ENCODE measurements at places on chromosomes 2 and 18.

GRCh38 chr18:61883547-61883946 is 9.3 kb downstream of the RNF152 start:
- DNase-seq = no peak

- no peak for DNase-seq
Measured at GRCh38 chr18:48749768-48750167, 201.0 kb downstream of the SMAD7 start.

- no peak for DNase-seq
Measured at GRCh38 chr2:3522961-3523421, 3.7 kb upstream of the ADI1 start.

DNA sequence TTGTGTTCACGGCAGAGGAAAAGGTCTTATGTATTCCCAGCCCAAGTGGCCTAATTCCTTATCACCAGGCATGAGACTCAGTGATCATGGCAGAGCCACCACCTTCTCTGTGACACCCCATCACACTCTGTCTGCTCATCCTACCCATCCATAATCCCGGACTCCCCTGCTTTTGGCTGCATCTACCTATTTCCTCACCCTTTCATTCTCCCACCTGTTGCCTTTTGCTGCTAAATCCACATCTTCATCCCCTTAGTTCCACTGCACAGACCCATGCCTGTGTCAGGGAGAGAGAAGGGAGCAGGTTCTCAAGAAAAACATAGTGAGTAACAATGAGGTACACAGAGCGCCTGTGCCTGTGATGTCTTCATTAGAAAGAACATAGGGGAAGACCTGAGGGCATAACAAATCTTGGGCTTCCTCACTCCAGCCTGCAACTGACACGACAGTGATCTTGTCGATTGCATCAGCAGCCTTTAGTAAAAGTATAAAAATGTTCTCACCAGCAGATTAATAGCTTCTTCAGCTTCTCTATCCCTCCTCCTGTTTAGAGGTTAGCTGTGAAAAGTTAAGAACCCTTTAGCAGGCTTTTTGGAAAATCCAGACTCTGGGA is 246.5 kb upstream of the SPRED2 start:
- no peak for DNase-seq

DNA sequence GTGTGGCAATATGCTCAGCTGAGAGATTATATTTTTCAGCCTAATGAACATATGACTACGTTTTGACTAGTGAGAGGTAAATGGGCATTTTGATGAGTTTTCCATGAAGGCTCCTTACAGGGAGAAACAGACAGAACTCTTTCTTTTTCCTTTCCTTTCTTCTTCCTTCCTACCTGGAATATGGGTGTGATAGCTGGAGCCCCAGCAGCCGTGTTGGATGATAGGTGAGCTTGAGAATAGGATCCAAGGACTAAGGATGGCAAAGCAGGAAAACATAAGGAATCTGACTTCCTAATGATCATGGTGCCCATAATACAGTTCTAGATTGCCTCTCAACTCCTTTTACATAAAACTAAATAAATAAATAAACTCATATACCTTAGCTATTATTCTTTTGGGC is 124.0 kb downstream of the MAIP1 start:
- DNase-seq = no peak

- no peak for DNase-seq
Measured at GRCh38 chr18:35131387-35132020, 90.3 kb downstream of the MAPRE2 start.

DNA sequence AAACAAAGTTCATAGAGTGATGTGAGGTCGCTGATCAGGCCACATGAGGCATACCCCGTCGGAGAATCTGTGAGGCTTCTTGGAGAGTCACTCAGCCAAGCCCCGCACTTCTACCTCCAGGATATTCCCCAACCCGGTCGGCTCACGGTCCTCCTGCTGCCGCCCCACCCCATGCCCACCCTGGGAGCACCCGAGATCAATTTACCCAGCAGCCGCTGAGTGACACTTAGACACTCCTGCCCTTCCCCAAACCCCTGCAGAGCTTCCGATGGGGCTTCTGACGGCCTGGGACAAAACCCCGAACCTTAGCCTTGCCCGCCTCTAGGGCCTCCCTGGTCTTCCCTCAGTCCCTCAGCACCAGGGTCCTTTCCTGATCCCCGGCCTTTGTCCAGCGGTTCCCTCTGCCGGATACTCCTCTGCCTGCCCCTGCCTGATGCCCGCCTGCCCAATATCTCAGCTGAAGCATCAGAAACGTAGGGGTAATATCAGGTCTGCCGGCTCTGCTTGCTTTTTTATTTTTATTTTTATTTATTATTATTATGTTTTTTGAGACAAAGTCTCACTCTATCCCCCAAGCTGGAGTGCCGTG is 18.9 kb upstream of the OTOS start:
- no peak for DNase-seq

GRCh38 chr2:178025551-178026185 is 46.9 kb downstream of the PDE11A start:
- no peak for DNase-seq

- DNase-seq = no peak
Measured at GRCh38 chr18:70310560-70311320, 21.9 kb downstream of the SOCS6 start.

DNA sequence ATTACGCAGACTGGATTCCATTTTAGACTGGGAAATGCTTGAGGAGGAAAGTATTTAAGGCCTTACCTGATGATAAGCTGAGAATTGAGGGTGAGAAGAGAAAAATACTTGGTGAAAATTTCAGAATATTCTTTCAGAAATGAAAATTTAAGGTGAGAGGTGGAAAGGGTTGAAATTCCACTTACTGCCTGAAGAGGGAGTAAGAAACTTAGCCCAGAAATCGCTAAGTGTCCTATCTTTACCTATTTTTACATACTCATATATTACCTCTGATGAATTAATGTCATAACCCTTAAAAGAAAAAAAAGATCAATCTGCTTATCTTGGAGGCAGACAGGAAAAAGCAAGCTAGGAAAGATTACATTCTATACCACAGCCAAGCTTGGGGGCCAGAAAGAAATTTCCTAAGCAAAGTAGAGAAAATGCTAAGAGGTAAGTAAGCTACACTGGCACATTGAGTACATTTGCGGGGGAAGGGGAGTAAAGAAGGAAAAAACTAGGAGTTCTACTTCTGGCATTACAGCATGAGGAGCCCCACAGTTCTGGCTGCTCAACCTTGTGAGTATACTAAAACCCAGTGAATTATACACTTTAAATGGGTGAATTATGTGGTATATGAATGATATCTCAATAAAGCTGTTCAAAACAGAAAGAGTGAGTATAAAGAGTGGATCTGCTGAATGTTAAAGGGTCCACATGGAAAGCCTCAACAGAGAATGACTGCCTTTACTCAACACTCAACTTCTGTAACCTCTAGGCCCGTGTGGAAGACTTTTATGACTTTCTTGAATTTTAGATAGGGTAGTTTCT is 33.8 kb downstream of the SMC6 start:
- DNase-seq = no peak

- no peak for DNase-seq
Measured at GRCh38 chr2:43406651-43407279, 180.4 kb upstream of the ZFP36L2 start.

GRCh38 chr2:160837416-160837815 is 322.8 kb upstream of the TANK start:
- DNase-seq = no peak

- DNase-seq = no peak
Measured at GRCh38 chr2:108444941-108445840, 3.8 kb upstream of the GCC2 start.

GRCh38 chr2:218953366-218953954 is 6.0 kb upstream of the CDK5R2 start:
- no peak for DNase-seq

DNA sequence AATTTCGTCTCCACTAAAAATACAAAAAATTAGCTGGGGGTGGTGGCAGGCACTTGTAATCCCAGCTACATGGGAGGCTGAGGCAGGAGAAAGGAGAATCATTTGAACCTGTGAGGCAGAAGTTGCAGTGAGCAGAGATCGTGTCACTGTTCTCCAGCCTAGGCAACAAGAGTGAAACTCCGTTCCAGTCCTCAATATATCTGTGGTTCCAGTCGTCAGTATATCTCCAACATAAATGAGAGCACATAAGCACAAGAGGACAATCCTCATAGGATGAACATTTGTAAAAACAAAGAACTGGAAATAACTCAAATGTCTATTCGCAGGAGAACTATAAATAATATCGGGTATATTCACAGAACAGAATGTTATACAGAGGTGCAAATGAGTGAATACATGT is 13.1 kb upstream of the PLEK start:
- DNase-seq = no peak

GRCh38 chr2:219446101-219446504 is 11.5 kb downstream of the SPEG start:
- DNase-seq = no peak

GRCh38 chr2:150475479-150476250 is 11.8 kb downstream of the RND3 start:
- no peak for DNase-seq

DNA sequence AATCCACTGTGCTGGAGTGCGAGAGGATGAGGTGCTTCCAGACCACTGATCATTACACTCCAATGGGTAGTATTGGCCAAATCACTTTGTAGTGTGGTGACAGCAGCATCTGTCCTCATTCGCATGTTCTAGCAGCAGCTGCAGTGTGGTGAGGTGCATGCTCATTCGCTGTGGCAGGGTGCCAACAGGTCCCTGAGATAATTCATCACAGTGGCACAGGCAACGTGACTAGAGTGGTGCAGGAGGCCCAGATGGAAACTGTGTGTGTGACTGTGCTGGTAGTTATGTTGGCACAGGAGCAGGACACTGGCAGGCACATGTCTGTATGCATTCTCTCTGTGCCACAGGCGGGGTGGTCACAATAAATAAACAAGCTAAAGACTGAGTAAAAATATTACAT is 329.5 kb upstream of the SYT4 start:
- DNase-seq = no peak

DNA sequence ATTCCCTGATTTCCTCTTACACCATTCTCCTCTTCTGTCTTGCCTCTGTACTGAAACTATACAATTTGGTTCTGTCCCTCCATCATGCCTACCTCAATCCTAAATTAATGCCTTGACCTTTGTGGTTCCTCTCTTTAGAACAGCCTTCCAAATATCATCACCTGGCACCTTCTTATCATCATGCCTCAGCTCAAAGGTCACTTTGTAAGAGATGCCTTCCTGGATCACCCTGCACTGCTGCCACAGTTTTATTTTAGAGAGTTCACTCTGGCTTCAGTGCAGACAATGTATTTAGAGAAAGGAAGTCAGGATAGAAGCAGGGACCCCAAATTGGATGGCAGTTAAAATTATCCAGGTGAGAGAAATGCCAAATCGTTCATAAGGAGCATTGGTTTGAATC is 64.5 kb downstream of the LRRTM4 start:
- no peak for DNase-seq

DNA sequence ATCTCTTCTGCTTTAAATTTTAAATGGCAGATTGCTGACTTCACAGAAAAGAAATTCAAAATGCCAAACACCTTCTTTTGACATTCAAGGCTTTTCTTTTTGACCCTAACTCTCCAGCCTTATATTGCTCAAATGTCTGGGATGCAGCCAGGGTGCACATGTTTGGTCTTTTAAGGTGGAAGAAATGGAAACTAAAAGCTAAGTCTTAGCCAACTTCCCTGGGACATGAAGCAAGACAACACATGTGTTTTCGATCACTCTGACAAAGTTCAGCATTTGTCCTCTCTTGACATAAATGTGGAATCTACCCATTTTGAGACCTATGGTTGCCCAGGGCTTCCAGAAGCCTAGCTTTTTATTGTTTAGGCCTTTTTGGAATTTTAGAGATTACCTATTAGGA is 161.6 kb downstream of the RDH14 start:
- DNase-seq = no peak

DNA sequence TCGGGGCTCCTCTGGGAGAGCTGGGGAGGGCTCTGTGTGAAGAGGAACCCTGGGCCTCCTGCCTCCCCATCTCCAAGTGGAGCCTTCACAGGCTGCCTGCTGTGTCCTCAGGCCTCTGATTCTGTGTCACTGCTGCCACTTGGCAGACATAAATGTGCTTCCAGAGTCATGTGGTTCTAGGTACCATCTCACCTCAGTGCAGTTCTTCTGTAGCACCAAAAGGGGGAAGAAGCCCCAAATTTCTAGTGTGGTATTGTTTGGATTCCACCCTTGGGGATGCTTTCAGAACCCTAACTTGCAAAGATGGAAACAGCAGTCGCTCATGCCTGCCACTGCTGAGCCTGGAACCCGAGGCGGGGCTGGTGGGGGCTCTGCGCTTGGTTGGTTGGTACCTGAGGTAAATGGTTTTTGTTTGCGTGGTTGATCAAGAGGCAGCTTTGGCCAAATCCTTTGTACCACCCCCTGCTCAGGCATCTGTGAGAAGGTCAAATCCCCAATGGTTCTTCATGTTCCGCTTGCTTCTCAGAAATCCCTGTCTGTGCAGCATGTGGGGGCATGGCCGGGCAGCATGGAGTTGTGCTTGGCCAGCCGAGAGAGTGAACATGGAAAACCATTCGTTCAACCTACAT is 27.5 kb downstream of the COA5 start:
- no peak for DNase-seq

- DNase-seq = no peak
Measured at GRCh38 chr2:8885449-8886201, 48.2 kb upstream of the KIDINS220 start.

DNA sequence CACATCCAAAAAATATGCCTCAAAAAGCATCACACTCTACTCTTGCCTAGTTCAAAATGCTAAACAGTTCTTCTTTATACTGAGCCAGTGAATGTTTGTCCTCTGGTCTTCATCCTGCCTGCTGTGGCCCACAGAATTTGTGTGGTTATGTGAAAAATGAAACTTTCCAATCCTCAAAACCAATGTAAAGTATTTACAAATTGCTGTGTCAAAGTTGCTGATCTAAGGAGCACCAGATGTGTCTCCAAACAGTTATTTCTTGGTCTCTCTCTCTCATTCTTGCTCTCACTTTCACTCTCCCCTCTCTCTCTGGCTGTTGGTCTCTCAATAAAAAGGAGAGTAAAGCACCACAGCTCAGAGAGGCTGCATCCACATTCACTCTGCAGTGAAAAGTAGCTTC is 23.0 kb downstream of the EPHA4 start:
- no peak for DNase-seq

DNA sequence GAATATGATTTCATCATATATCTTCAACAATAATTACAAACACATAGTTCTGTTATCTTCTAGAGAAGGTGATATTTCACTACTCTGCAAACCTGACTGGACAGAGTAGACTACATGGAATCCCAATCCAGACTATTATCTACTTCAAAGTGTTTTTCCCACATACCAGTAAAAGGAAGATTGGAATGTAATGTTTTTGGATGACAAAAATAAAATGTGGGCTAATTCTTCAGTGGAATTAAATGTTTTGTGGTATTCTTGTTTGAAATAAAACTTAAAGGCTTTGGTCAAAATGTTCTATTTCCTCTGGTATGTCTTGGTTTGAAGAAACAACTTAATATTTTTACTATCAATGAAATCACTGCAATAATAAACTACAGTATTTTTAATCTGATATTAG is 22.1 kb downstream of the COL5A2 start:
- DNase-seq = no peak

GRCh38 chr2:100673691-100674485 is 111.1 kb downstream of the PDCL3 start:
- no peak for DNase-seq

GRCh38 chr2:216233281-216233995 is 124.3 kb downstream of the XRCC5 start:
- DNase-seq = no peak

Data from NCI-H1930 (cell line).